ENCODE measurements at places on chromosomes 5 and 9.

DNA sequence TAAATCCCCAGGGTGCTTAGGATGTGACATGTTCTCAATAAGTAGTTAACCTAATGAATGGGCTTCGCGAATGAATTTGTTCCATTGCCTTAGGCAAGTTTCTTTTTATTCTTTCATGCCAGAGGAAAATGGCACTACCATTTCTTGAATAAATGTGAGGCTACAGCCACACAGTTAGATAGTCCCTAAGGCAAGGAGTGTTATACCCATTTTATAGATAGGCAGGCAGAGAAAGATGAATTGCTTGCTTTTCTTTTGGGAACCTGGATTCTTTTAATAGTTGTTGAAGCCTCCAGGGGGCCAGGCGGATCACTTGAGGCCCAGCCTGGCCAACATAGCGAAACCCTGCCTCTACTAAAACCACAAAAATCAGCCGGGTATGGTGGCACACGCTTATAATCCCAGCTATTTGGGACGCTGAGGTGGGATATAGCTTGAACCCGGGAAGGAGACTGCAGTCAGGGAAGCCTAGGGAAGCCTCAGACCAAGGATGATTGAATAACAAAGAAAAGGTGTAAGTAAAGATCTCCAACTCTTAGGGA is 943 bp downstream of the NOP16 start:
- DNase-seq: no peak

GRCh38 chr5:73151766-73152410 is 21.1 kb upstream of the TMEM174 start:
- no peak for DNase-seq

DNA sequence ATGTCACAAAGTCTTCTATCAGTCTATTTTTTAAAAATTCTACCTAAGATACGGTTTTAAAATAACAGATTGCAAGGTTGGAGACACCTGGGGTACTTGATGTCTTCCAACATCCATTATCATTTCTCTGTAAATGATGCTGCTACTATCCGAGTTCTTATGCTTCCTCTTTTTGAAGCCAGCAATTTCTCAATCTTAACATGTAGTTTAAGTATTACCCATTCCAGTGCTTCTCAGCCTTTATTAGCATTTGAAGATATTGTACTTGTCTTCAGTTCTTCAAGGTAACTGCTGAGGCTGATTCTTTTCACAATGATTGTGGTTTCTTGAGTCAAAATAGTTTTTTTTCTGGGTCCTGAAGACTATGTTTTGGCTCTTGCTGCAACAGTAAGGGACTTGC is 96.4 kb upstream of the SELENOP start:
- no peak for DNase-seq

DNA sequence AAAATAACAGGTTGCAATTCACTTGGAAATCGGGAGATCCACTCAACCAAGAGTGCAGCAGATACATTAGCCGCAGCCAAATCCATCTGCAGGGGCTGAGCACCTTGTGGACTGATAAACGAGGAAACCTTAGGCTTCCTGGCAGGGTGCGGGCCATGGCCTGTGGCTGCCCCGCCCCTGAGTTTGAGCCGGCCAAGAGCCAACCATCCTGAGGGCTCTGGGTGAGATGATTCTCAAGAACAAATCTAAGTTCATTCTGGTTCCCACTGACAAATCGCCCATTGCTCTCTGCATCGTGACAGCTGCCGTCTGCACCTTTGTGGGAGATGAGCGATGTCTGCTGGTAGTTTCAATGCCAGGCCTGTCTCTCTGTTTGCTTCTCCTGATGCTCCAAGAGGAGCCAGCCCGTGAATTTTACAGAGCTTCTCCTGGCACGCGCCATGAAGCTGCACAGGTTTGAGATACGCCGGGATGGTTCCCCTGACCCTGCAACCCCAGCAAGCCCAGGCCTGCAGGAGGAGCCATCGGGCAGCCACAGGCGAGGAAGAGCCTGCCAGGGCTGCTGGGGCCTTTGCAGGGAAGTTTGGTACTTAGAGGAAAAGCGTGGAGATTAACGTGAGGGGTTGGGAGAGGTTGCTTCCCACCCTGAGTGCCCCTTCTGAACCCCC is 154.0 kb downstream of the OLFM1 start:
- DNase-seq: no peak

DNA sequence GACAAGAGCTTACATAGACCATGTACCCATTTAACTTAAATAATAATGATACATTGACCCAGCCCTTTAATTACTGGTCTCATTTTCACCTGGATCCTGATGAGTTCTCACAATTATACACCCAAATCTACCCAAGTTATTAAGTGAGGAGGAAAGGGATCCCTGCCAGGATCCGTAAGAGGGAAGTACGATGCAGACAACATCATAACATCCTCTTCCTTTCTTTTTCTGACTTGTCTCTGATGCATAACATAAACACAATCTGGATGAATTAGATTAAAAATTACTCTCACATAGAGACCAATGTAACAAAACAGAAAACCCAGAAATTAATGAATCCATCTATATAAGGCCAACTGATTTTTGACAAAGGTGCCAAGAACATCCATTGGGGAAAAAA is 17.0 kb downstream of the MARCHF3 start:
- DNase-seq: no peak

- no peak for DNase-seq
Observed at GRCh38 chr5:66494437-66494836, 101.8 kb upstream of the MAST4 start.

DNA sequence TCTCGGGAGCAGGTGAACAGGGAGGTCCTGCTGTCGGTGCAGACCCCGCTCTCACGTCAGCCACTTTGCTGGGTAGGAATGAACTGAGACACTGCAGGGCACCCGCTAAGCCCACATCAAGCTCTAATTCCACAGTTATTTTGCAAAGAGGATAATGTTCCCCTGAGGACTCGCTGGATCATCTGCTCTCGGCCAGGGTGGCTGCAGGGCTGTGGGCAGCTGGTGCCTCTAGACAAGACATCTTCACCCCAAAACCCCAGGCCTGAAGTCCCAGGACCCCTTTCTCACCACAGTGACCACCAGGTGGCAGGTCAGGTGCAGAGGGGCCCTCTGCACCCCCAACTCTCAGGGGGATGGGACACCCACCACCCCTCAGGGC is 135.1 kb upstream of the PPP1R26 start:
- no peak for DNase-seq

GRCh38 chr9:135522931-135523330 is 1.7 kb downstream of the LCN1 start:
- DNase-seq: no peak

DNA sequence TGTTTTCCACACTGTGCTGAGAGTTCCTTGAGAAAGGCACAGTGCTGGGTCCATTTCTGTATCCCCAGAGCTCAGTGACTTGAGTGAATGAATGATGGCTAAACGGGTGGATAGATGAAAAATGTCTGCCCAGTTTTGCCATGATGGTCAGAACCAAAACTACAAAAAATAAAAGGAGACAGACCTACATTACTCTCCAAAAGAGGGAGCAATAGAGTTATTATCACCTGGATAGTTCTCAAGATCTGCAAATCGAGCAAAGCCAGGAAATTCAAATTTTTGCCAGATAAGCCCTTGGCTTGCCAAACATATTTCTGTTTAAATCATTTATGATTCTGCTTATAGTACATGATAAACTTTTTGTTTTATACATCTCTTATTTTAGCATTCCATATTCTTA is 214.2 kb upstream of the ZNF462 start:
- no peak for DNase-seq

- no peak for DNase-seq
Observed at GRCh38 chr5:131563434-131564228, 71.4 kb downstream of the RAPGEF6 start.

GRCh38 chr9:95696701-95697100 is 178.8 kb upstream of the ERCC6L2 start:
- no peak for DNase-seq

DNA sequence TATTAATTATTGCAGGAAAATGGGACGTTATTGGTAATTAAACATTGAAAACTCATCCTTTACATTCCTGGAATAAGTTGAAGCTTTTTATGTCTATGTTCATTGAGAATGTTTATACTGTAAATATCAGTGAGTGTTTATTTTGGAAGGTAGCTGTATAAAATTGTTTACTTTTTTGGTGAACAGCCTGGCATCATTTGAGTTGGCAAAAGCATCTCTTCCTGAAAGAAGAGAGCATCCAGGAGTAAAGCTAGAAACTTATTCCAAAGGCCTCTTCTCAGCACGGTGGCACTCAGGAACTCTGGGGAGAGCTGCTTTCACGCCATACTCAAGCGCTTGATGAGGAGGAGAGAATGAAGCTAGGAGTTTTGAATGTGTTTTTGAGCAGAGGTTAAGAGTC is 79.9 kb downstream of the GAPVD1 start:
- no peak for DNase-seq

DNA sequence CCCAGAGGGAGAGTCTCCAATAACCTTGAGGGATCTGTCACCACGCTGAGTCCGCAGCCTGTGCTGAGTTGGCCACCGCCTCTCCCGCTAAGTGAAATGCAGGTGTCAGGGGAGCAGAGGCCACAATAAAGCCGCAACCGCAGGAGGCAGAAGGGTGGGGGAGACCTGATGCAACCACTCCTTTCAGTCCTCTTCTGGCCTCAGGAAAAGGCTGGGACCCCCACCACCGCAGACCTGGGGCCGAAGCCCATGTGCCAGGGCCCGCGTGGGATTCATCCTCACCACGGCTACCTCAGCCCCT is 576 bp downstream of the MAP1B start:
- DNase-seq: no peak

GRCh38 chr5:31165729-31166128 is 27.8 kb upstream of the CDH6 start:
- no peak for DNase-seq
